ENCODE measurements at places on chromosomes 16 and 17.

GRCh38 chr16:86065711-86066110 lies 166.7 kb downstream of the IRF8 start:
- DNase-seq = no peak

GRCh38 chr16:73113336-73113735 lies 65.4 kb upstream of the ZFHX3 start:
- DNase-seq = no peak

- DNase-seq = no peak
Measured at GRCh38 chr17:68327823-68328557, 36.7 kb downstream of the ARSG start.

DNA sequence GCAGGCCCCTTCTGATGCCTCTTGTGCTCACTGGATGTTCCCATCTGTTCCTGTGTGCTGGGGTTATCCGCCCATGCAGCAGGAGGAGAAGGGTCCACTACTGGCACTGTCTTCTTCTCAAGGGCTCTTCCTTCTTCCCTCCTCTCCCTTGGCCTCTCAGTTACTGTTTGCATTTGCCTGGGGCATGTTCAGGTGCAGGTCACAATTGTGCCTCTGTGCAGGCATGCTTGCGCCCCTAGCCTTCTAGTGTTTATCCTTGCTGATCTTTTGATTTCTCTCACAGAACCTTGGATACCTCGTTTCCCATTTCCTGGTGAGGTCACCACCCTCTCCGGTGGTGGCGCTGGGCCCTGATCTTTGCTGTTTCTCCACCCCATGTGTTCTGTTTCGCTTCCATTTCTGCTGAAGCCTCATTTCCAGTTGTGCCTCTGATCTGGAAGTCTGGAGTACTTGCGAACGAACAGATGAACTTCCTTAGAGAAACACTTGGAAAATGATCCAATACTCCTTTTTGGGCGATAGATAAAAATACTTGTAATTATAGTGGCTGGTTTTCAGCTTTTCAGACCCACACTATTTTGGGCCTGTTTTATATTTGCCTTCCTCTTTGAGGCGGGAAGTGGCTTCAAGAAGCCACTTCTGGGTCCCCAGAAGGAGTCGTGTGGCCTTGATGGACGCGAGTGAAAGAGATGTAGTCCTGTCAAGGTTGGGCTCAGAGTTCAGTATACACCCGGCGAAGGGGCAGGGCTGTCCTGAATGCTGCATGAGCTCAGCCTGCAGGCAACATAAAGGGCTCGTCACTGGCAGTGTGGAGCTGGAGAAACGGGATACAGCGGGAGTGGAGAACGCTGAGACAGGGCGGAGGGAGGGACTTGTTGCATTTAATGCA lies 312.9 kb downstream of the SNX29 start:
- DNase-seq = no peak

GRCh38 chr16:71464231-71464630 lies 2.2 kb upstream of the ZNF23 start:
- no peak for DNase-seq

DNA sequence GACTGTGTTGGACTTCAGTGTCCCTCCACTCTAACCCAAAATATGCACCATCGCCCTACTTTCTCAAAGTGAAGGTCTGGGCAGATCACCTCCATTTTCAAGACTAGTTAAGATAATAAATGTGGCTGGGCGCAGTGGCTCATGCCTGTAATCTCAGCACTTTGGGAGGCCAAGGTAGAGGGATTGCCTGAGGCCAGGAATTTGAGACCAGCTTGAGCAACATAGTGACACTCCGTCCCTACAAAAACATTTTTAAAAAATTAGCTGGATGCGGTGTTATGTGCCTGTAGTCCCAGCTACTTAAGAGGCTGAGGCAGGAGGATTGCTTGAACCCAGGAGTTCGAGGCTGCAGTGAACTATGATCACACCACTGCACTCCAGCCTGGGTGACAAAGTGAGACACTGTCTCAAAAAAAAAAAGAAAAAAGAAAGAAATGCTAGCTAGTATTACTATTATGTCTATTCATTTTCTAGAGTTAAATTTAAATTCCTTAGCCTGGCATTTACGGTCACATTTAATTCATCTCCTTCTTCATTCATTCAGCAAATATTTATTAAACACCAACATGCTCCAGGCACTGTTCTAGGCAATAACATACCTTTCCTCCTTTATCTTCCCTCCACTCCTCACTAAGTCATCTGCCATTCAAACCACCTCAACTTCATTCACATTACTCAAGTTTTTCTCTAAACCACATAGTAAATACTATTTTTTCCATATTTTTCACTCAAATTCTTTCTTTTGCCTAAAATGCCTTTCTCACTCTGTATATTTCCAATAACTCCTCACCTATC lies 96.1 kb upstream of the XYLT1 start:
- DNase-seq = no peak

DNA sequence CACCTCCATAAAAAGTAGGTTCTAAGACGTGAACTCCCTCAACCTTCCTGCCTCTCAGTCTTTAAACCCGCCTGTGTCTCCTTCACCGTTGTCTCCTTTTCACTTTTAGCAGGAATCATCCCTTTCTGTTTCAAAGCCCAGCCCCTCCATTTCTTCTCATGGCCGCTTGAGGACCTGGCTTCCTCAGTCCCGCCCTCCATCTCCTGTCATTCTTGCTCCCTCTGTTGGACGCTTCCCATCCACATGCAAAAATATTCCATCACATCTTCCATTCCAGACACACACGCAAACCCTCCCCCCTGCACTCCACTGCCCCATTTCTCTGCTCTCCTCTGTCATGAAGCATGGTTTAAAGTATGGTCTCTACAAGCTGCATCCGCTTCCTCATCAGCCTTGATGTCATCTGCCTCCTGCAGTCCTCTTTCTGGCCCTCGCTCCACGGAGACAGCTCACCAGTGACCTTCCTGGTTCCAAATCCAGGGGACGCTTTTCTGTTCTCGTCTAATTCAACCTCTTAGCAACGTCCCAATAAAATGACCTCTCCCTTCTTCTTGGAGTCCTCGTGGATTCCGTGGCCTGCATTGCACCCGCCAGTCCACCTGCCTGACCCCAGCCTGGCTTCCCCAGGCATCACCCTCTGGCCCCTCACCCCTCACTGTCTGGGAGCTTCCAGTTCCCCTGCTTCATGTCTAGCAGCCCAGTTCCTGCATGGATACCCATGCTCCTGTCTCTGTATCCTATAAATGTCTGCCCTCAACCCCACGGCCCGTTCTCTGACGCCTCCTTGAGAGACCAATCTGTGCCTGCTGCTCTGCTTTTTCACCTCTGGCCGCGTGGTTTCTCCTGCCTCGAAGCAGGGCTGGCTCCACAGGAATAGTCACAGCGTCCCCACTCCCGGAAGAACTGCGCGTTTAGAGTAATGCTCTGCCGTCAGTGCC lies 26.2 kb downstream of the ANKRD40 start:
- no peak for DNase-seq

GRCh38 chr16:24848065-24848464 lies 2.3 kb downstream of the SLC5A11 start:
- DNase-seq = no peak

DNA sequence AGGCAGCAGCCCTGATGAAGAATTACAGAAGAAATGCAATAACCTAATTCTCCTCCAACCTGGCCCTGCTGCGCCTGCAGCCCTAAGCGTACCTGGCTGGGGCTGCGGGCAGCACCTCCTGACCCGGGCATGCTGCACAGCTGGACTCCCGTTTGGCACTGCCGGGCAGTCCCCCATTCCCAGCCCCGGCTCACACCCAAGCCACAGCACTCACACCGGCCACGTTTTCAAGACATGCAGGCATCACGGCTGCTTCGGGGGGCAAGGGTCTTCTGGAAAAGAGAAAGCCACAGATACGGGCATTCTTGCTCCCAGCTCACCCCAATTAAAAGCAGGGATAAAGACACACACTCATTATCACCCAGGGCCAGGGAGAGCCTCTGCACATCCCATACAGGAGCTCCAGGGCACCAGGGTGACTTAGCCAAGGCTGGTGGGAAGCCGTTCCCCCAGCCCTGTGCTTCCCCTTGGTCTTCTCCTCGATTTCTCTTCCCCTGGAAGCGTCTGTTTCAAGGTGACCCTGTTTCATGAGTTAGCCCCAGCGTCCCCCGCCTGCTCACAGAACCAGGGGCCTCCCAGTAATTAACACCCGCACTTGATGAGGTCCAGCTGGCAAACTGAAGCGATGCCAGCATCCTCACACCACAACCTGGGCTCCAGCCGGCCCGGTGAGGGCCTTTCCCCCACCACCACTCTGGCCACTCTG lies 216.7 kb downstream of the C16orf78 start:
- DNase-seq = no peak

DNA sequence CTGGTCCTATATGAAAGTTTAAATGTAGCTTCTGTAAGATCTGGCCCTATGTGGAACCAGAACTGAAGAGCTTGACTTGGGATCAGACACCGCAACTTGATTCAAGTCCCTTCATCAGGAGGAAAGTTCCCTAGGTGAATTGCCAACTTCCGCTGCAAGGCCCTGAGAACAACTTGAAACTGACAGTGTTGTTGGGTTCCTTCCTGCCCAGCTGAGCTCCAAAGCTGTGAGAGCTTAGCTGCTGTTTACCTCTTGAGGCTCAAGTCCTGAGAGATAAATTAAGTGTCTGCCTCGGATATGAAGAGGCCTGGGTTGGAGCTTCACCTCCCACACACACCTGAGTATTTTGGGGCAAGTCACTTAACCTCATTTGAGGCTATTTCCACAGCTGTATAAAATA lies 44.7 kb downstream of the REXO5 start:
- DNase-seq = no peak

DNA sequence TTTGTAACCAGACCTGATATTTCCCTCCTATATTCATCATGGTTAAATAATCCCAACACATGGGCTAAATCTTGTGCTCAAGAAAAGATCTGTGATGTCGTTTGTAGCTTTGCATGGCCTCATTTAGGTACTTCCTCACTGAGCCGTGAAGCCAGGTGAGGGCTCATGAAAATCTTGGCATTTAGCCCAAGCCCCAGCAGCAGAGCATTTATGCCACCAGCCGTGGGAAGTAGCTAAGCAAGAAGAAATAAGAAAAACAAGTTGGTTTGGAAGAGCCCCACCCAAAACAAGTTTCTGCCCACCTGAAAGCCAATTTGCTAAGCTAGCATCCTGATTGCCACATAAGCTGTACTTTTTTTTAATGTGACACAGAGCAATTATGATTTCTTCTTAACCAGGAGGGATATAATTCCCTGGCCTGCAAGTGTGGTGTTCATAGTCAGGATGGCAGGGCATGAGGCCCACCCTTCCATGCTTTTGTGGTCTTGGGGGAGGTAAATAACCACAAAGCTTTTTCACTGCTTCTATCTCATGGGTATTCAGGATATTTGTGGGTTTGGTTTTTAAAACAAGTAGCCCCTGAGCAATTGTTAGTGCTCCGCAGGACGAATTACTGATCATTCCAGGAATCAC lies 10.5 kb downstream of the TMIGD1 start:
- DNase-seq = peak; percentile 72

- no peak for DNase-seq
Measured at GRCh38 chr17:15966879-15967248, 21.9 kb downstream of the ADORA2B start.

DNA sequence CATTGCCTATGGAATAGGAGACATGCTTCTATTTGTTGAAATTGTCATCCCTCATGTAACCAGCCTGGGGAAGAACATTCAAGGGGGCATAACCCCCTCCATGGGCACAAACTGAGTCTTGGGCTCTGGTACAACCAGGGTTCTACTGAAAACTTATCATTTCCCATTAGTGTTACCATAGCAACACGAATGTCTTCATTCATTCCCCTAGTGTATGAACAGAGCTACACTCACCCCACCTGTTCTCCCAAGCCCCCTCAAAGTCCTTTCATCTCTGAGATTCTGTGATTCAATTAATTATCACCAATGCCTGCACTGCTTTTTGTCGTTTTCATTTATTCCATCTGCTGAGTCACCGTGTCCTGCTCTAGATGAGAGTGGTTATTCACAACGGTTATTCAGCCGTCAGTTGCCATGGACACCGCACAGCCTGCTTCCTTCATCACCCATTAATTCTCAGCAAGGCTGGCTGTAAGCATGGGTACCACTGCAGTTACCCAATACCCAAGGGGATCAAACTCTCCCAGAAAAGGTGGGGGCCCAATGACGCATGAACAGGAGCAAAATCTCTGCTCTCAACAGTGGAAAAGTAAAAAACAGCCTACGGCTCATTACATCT lies 1.6 kb upstream of the GAST start:
- DNase-seq = peak; percentile 49

DNA sequence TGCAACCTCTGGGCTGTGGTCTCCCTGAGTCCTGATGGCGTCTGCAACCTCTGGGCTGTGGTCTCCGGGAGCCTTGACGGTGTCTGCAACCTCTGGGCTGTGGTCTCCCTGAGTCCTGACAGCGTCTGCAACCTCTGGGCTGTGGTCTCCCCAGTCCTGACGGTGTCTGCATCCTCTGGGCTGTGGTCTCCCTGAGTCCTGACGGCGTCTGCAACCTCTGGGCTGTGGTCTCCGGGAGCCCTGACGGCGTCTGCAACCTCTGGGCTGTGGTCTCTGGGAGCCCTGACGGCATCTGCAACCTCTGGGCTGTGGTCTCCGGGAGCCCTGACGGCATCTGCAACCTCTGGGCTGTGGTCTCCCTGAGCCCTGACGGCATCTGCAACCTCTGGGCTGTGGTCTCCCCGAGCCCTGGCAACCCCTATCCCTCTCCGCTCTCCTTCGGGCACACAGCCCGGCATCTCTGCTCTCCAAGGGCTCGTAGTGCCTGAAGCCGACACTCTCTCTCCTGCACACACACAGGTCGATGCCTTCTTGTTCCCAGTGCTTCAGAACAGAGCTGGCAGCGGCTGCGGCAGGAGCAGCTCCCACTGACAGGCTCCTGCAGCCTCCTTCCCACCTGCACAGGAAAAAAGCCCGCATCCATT lies 45.6 kb downstream of the METRNL start:
- peak; percentile 11 for DNase-seq

- DNase-seq = no peak
Measured at GRCh38 chr17:38881600-38882191, 11.8 kb downstream of the LASP1 start.

GRCh38 chr16:75481475-75481874 lies 13.8 kb downstream of the CHST6 start:
- no peak for DNase-seq

- no peak for DNase-seq
Measured at GRCh38 chr17:4678448-4679026, 25.4 kb downstream of the PELP1 start.

DNA sequence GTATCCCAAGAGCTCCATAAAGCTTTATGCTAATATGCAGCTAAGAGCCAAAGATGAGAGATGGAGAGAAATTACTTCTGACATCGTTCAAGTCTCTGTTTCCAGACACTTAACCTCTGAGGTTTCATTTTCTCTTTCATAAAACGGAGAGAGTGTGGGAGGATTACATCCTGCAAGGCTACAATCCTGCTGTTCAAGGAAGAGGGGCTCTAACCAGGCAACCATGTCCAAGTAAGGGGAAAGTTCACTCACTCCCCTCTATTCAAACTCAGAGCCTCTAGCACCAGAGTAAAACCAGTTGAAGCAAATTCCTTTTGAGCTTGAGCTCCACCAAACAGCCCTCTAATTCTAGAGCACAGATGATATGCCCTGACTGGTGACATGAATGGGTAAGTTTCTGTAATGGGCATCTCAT lies 397.4 kb downstream of the NPIPA8 start:
- no peak for DNase-seq
